ENCODE measurements at places on chromosomes 7 and 10. TPM values are rescaled to one million over a fixed set of nuclear protein-coding genes. Genes with fewer than 3 reads are reported as not detected.

Gene SH2D4B
- total RNA-seq, result 0.11 TPM

Gene ATP6V0A4
- not detected for total RNA-seq

Gene HDAC9
- total RNA-seq, result 85.8 TPM

Gene CLDN4
- total RNA-seq, result 0.18 TPM

Gene CLRN3
- total RNA-seq, result not detected

Gene VWDE
- 0.23 TPM for total RNA-seq

Gene SPDYE5
- not detected for total RNA-seq

Gene WDFY4
- total RNA-seq, result 103 TPM

- no peak for DNase-seq
Observed at GRCh38 chr10:126350216-126350992, 37.9 kb downstream of the ADAM12 start.

DNA sequence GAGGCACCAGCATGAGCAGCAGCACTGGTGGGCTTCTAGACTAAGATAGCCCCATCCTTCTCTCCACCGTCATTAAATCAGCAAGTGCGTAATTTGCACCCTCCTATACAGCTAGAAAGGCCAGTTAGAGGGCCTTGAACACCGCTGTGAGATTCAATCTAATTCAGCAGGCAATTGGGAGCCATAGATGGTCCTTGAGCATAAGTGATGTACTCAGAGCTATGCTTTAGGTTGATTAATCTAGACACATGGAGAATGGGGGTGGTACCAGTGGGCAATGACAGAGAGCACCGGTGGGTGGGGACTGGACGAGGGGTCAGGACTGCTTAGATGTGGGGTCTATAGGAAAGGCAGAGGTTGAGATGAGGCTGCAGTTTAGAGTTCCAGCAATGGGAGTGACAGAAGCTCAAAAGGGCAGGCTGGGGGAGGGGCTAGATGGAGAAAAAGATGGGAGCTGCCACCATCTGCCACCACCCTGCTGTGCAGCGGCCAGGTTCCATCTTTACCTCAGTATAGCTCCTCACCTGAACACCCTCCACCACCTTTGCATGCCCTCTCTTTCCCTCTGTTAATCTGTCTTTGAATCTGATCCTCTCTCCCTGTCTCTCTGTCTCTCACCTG is 87.3 kb downstream of the C10orf105 start:
- DNase-seq, result no peak

DNA sequence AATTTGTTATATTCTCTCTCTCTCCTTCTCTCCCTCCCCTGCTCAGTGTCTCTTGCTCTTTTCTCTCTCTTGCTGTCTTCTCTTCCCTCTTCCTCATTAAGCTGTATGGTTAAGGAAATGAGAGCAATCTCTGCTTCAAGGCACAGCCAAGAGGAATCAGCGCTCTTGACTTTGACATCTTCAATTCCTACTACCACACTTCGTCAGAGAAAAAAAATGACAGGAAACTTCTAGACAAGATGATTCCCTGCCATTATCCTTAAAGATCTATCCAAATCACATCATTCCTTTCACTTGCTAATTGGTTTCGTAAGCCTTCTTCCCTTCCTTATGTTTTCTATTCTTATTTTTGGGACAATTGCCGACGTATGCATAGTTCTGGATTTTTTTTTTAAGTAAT is 425.0 kb downstream of the KCNMA1 start:
- DNase-seq, result no peak

DNA sequence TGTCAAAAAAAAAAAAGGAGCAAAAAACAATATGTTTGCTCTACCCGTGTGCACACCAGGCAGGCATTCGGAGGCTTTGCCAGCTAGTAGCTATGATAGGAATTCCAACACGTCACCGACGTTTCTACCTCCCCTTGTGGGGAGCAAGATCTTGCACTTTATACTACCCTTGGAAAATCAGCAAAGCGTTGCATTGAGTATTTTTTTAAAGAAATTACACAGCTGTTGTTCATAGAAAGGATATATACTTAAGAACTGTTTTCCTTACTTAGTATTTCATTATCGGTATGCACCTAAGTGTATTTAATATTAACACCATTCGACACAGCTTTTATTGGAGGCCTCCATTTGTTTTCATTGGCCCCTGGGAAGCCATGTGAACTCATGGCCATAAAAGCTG is 159.9 kb upstream of the MGMT start:
- no peak for DNase-seq

- DNase-seq, result no peak
Observed at GRCh38 chr7:115410434-115410820, 488.5 kb downstream of the MDFIC start.

DNA sequence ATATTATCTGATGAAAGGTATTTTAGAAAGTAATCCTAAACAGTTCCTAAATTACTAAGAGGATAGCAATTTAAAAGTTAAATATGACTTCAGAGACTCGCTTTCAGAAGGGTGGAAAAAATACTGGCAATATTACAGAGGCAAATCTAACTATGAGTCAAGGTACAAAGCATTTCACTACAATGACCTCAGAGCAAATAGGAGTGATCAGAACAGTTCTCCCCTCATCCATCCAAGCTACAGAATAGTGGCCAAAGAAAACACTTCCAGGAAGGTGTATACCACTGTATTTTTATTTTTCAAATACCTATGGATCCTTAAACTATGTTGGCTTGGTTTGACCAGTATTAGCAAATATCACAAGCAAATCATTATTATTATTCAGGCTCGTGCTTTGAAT is 112.8 kb upstream of the ODAD2 start:
- DNase-seq, result no peak

DNA sequence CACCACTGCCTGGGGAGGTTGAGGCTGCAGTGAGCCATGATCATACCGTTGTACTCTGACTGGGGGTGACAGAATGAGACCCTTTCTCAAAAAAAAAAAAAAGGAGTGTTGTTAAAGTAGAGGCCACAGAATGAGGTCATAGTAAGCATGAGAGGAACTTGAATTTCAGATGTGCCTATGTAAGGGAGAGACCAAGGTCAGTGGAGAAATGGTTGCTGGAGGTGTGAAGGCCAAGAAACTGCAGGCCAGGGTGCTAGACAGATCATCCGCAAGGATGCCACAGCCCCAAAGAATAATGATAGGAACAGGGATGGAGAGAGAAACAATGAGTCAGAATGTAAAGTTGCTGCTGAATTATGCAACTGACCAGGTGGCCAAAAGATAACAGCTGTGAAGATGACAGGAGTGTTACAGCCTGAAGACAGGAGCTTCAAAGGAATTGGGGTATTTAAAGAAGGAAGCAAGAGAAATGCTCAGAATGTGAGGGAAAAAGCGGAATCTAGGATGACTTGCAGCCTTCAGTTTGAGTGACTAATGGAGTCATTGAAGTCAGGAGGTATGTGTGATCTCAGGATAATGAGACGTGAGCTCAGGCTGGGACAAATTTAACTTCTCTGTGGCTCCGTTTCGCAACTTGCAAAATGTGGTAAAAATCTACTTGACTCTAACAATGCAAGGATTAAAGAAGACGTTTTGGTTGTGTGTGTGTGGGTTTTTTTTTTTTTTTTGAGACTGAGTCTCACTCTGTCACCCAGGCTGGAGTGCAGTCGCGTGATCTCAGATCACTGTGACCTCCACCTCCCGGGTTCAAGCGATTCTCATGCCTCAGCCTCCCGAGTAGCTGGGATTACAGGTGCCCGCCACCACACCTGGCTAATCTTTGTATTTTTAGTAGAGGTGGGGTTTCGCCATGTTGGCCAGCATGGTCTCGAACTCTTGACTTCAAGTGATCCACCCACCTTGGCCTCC is 22.2 kb downstream of the TYW1B start:
- no peak for DNase-seq
